ENCODE measurements at places on chromosomes 4 and X. TPM values are rescaled to one million over a fixed set of nuclear protein-coding genes. Genes with fewer than 3 reads are reported as not detected.
A peak's percentile ranks its signal among the peaks of the same experiment; 100 is the strongest.

DNA sequence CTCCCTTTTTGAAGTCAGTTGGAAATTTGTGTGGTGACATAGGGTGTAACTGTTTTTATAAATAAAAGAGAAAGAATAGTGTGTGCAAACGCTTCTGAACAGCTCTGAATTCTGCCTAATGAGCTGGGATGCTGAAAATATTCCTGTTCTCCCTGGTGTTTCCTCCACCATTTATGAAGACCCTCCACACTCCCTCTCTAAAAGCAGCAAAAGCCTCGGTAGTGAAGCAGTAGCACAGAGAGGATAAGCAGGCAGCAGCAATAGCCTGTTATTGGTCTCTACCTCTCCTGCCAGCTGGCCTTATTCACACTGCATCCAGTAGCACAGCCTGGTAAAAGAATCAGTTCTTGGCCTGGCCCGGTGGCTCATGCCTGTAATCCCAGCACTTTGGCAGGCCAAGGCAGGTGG is 406.1 kb downstream of the IQCM start:
- H3K27ac ChIP-seq: no peak overlapping the region
- no peaks in the 10 kb centered on the region for H3K4me1 ChIP-seq
- no peak overlapping the region for H3K4me3 ChIP-seq

DNA sequence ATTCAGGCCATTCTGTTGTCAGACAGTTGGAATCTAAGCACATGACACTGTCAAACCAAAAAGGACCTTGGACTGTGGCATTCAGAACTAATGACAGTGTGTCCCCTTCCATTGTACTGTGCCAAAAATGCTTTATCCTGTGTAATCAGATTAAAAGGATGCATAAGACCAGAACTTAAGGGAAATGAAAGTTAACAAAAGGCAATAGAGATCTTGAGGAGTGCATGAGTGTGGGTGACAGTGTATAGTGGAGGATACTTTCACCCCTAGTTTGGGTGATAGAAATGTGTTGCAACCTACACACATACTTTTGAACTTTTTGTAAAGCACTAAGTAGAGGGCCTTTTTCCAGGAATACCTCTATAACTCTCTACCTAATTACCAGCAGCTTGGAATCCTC is 4.5 kb downstream of the CYSLTR1 start:
- H3K4me1 ChIP-seq: peaks cover 46% of the 10 kb centered on the region
- no peak for DNase-seq
- H3K4me3 ChIP-seq: peak overlapping the region; percentile 81
- H3K27me3 ChIP-seq: no peaks in the 10 kb centered on the region
- H3K27ac ChIP-seq: peak overlapping the region; percentile 89

GRCh38 chr4:127239902-127240763 is 392.6 kb upstream of the INTU start:
- H3K27me3 ChIP-seq: no peaks in the 10 kb centered on the region
- no peak overlapping the region for H3K4me3 ChIP-seq
- H3K4me1 ChIP-seq: no peaks in the 10 kb centered on the region
- DNase-seq: no peak

DNA sequence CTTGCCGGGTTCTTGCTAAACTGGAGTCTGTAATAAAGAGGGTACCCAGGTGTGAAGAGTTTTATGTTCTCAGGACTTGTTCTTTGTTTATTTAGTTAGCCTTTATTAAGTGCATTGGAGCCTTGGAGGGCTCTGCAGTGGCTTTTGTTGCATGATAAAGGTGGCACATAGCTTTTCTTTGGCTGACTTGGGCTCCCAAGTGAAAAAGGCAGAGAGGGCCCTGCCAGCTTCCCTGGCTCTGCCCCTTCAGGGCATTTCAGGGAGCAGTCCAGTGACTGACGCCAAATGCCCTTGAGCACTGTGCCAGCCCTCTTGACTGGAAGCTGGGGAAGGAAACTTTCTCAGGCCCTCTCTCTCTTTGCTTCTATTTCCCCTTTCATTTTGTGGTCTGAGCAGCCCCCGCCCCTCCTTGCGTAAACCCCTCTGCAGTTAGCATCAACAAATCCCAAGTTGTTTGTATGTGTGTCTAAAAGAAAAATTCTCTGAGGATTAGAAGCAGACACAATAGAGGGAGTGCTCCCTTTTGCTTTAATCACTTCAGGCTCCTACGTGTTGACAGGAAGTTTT is 152.2 kb downstream of the NHS start:
- peaks cover 1% of the 10 kb centered on the region for H3K27me3 ChIP-seq
- peaks cover 6% of the 10 kb centered on the region for H3K4me1 ChIP-seq
- DNase-seq: no peak
- H3K4me3 ChIP-seq: no peak overlapping the region

DNA sequence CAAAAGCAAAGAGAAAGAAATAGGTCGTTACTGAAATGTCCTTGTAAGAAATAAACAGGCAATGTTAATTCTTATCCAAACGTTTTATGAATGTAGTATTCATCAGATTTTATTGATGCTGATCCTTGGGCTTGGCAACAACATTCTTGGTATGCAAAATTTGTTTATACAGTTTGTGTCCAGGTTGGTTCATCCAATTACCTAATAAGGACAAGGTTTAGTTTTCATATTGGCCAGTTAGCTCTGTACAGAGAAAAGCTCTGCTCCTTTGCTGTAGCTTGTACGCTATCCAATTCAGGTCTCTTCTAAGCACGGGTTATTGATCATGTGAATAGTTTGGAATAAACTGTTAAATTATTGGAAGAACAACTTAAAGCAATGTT is 14.4 kb upstream of the CCNG2 start:
- no peak for DNase-seq
- H3K4me3 ChIP-seq: no peak overlapping the region
- H3K27ac ChIP-seq: no peak overlapping the region

The NSUN7 gene
- total RNA-seq: 0.23 TPM

The LRAT gene
- not detected for total RNA-seq

The TBX22 gene
- not detected for total RNA-seq

The IL13RA1 gene
- total RNA-seq: 0.57 TPM

The SH3RF1 gene
- total RNA-seq: 0.69 TPM
